Activated CD4-positive, alpha-beta T cell treated with anti-CD3 and anti-CD28 coated beads, Interleukin-2, amount 50 U/mL, for 16 hours (primary cell): ENCODE measurements at places on chromosomes 2 and 18.

- no peak for DNase-seq
Measured at GRCh38 chr2:28096421-28096820, 205.9 kb downstream of the BABAM2 start.

DNA sequence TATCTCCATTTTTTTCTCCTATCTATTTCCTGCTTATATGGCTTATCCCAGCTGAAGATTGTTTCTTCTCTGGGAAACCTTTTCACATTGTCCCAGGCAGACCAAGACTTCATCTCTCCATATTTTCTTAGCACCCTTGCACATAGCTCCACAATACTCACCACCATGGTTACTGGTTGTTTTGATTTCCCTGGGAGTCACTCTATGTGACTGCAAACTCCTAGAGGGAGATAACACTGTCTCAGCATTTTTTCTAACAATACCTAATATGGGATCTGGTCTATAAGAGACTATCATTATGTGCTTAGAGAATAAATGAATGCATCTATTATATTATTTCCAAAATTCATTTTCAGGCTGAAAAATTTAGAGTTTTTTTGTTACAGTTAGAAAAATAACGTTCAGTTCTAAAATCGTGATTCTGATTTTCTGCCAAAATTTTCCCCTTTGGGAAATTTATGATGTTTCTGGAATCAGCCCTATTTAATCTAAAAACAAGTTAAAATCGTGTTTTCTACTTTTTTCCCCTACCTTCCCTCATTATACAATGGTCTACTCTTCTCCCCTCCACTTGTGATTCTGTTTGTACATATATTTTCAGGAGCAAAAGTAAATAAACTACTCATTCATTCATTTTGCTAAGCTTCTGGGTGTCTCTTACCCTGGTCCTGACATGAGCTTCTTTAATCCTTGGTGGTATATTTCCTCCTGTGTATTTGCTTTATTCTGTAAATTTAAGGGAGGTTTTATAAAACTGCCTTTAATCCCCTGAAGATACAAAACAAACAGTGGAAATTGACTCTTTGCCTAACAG, 95.4 kb downstream of the HNMT start:
- DNase-seq, result no peak

- no peak for DNase-seq
Measured at GRCh38 chr2:31192851-31193392, 24.4 kb downstream of the CAPN14 start.

DNA sequence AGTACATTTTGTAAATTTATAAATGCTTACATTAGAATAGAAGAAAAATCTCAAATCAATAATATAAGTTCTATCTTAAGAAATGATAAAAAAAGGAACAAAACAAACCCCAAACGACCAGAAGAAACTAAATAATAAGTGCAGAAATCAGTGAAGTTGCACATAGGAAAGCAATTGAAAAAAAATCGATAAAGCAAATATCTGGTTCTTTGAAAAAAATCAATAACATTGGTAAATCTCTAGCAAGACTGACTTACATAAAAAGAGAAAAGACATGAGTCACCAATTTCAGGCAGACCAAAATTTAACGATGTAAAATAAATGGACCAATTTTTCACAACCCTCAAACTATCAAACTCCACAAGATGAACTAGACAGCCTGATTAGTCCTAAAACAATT, 249.9 kb upstream of the HDAC4 start:
- DNase-seq, result no peak

DNA sequence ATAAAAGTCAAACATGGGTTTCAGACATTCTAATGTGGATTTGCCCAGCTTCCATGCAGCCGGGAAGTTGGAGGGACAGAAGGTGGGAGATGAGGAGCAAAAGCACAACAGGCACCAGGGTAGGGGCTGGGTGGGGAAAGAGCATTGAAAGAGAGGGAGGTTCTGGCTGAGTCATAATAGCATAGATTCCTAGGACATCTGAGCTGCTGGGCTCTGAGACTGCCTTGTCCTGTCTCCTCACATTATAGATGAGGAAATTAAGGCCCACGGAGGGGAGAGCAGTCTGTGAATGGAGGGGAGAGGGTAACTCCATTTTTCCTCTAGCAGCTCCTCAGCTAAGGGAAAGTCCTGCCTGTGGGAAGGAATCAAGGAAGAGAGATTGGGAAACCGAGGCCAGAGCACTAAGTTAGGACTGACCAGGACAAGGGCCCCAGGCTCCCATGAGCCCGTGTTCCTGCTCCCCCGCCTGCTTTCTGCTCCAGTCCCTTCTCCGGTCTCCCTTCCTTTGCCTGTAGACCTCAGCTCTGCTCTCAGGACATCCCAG, 26.2 kb downstream of the SH2D6 start:
- DNase-seq, result no peak

- DNase-seq, result no peak
Measured at GRCh38 chr2:40016151-40016885, 237.3 kb upstream of the THUMPD2 start.
